GM13976 (cell line): ENCODE measurements at places on chromosomes 1 and 21.

- no peak for DNase-seq
These were observed 11.5 kb downstream of the ATP2B4 start for GRCh38 chr1:203638103-203638475.

DNA sequence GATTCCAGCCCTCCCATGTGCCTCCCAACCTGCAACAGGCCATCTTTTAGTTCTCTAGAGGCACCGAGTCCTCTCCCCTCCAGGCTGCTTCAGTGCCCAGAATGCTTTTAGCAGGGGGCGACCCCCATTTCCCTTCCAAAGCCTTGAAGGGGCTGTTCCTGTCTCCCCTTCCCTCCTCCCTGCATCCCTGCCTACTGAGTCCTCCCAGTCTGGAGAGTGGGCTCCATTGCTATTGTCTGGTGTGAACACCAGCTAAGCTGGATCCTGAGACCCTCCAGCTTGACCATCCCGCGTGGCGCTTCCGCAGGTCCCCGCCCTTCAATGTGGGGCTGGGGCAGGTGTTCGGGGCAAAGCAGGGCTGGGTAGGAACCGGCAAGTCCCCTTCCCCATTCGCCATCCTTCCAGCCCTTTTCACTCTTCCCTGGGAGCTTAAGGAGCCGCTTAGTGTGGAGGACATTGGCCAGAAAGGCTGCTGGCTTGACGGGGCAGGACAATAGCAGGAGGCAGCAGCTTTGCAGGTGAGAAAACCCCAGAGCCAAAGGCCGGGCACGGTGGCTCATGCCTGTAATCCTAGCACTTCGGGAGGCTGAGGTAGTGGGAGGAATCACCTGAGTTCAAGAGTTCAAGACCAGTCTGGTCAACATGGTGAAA is 32.2 kb downstream of the PADI6 start:
- DNase-seq: no peak

DNA sequence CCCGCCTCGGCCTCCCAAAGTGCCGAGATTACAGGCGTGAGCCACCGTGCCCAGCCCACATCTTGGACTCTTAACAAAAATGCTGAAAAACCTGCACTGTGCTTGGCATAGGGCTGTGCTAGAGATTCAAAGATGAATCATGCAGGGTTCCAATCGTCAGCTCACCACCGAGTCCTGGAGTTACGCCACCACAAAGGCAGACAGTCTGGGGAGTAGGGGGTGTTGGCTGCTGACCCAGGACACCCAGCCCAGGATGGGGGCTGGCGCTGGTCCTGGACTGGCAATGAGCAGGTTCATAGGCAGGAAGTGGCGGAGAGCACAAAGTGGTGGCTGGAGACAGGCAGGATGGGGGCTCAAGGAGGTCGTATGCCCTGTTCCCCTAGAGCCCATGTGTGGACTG is 16.0 kb downstream of the PSRC1 start:
- no peak for DNase-seq

DNA sequence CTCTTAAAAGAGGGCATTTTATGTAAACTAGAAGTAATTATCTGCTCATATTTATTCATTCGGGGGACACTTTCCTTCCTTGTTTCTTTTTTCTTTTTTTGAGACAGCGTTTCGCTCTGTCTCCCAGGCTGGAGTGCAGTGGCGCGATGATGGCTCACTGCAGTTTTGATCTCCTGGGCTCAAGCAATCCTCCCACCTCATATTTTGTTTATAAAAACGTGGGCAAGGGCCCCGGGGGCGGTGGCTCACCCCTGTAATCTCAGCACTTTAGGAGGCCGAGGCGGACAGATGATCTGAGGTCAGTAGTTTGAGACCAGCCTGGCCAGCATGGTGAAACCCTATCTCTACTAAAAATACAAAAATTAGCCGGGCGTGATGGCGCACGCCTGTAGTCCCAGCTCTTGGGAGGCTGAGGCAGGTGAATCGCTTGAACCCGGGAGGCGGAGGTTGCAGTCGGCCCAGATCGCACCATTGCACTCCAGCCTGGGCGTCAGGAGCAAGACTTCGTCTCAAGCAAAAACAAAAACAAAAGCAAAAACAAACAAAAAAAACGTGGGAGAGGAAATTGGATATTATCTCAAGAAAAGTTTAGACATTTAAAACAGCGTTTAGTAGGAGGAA is 926 bp upstream of the DFFA start:
- DNase-seq: no peak

GRCh38 chr1:5623399-5623798 is 368.8 kb downstream of the NPHP4 start:
- no peak for DNase-seq

DNA sequence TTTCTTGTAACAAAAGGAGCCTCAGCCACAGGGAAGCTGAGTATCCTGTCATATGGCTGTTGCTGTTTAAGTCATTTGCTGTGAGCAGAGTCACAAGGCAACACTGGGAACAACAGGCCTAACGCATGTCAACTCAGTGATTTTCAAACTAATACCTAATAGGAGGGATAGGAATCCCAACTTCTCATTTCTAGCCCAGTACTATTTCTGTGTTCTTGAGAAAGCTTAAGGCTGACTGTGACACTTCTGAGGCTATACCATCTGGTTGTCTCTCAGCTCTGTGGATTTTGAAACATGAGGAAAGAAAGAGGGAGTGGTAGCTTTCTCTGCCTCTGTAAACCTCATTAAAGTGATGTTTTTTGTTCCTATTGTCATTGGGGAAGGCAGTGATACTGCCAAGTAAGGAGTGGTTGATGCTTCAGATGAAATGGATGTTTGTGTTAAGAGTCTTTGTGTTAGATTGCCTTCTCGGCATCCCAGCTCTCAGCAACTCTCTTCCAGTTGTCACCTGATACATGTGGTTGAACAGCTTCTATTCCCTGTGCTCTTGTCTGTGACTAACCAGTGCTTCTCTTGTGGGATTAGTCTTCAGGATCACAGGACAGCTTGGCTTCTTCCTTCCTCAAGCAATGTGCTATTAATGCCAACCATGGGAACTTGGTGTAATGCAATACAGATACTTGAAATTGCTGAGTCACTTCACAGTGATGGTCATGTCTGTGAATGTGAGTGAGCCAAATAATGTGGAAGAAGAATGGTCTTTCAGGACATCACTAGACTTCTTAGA is 166.8 kb upstream of the IVNS1ABP start:
- DNase-seq: no peak

DNA sequence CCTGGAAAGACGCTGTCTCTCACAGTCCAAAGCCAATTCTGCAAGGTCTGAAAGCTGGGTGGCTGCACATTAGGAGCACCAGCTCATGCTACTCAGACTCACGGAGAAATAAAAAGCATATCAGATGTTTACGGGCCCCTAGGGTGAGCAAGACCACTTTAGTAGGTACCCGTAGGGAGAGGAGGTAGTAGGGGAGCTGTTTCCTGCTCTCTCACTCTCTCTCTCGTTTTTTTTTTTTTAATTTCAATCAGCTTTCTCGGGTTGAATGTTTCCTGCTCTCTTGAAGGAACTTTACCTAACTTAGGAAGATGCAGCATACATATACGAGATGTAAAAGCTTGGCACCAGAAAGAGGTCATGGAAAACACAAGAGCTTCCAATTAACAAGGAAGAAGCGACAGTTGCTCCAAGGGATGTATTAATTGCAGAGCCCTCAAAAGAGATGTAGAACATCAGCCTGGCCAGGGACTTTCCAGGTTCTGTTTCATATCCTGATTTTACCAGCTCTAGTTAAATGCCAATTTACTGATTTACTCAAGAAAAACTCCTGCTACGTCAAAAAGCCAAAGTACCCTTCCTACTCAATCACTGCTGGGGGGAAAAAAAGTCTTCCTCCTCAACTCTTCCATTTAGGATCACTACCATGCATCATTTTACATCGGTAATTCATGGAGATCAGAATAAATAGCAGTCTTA is 3.1 kb downstream of the LORICRIN start:
- DNase-seq: peak; percentile 41

- DNase-seq: no peak
These were observed 235.4 kb upstream of the ADAMTS5 start for GRCh38 chr21:27202301-27202700.

DNA sequence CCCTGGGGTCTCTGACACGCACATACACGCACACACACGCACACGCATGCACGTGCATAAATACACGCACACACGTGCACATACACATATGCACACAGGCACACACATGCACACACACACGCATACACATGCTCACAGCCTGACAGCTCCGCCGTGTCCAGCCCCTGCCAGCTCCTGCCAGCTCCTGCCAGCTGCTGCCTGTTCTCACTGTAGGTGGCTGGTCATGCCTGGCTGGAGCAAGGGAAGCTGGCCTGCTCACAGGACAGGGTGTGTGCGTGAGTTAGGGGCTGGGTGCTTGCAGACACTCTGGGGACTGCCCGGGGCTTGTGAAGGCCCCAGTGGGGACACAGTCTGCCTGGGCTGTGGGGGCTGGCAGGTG is 4.9 kb downstream of the PLCH2 start:
- DNase-seq: no peak

DNA sequence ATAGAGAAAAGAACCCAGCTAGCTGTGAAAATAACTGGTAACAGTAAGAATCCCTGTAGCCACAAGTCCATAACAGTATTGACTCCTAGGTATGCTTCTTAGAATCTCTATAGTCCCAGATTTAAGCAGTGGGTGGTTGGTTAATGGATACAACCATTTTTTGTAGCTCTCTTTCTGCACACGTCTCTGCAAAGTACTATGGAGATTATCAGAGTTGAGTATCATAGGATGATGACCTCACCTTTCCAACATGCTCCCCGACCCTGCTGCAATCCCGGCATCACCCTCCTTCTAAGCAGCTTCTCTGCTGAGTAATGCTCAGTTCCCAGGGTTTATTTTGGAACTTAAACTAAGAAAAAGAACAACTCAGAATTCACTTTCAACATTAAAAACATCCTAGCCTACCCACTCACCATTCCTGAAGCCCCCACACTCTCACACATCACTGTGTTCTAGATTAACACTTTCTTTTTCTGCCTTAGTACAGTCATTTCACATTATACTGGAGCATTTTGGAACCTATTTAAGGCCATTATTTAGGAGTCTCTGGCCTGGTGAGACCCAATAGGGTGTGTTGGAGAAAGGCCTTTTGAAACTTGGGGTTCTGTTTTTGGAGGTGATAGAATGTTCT is 2.7 kb downstream of the MLLT11 start:
- no peak for DNase-seq
